HT1080 (cell line): ENCODE measurements at places on chromosomes 7 and 10.
A peak's percentile ranks its signal among the peaks of the same experiment; 100 is the strongest.

DNA sequence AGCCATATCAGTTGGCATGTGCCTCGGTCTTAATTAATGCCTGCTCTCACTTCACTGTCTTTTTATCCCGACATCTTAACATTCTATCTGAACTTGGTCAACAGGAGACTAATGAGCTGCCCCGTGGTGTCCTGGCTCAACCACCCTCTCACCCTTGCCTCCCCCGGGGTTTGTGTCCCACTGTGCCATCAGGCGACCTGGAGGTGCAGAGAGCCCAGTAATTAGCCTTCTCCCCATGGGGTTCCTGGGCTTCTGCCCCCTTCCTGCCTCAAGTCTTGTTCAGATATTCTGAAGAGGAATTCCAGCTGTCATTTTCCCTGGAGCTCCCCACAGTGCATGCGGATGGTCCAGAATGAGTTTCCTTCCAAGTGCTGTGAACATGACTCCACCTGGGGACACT lies 10.1 kb upstream of the JAKMIP3 start:
- no peak for DNase-seq

DNA sequence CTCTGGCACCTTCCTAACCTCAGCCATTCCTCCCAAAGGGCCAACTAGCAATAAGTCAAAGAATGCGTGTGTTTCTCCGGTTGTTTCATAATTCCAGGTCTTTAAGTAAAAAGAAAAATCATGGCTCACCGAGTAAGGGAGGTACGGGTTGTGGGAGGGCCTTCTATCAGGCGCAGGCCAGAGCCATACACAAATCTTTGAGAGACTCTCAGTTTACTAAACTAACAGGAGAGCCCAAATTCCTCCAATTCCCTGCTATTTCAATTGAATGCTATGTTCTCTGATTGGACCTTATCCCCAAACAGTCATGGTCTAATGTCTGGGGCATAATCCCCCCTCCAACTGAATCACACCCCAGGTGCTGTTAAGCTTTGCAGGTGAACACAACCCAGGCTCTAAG lies 26.2 kb upstream of the SLF2 start:
- DNase-seq = no peak

DNA sequence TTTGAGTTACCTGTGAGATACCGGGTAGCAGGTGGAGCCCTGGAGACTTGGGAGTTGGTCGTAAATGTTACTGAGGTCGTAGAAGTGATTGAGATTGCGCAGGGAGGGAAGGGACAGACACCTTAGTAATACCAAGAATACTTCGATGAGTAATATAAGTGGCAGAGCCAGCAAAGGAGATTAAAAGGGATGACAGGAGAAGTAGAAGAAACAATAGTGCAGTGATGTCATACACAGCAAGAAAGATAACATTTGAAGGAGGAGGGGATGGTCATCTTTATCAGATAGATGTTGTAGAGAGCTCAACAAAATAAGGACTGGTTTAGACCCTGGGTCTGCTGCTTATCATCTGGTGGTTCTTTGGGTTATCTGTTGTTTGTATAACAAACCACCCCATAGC lies 5.0 kb downstream of the BCCIP start:
- no peak for DNase-seq

GRCh38 chr7:23544913-23545354 lies 13.2 kb upstream of the TRA2A start:
- peak; percentile 52 for DNase-seq

DNA sequence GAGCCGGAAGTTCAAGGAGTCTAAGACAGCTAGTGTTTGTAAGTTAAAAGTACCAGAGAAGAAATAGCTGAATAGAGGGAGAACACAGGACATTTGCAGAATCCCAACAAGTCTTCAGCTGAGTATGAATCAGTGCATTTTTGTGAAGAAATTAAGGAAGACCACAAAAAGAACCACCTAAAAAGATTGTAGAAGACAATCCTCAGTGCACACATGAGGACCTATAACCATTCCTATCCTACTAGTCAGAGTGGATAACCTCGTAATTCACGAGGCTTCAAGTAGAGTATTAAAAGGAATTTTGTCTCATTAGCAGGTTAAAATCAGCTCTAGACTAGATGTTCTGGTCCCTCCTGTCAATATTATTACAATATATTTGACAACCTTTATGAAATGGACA lies 295.4 kb upstream of the KAT6B start:
- no peak for DNase-seq

DNA sequence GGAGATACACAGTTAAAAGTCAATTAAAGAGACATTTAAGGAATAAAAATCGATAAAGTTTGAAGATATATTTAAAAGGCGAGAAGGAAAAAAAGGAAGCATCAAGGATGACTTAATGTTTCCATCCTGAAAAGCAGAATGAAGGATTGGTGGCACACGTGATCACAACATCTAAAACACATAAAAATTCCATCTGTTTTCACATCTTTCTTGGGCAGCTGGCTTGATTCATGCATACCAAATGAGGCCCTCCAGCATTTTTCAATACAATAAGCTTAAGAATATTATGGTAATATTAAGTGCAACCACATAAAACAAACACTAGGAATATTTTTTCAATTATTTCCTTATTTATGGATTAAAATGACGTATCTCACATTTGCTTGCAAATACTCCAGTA lies 112.6 kb downstream of the TPK1 start:
- no peak for DNase-seq

GRCh38 chr10:55786461-55787050 lies 574.5 kb downstream of the ZWINT start:
- DNase-seq = no peak

GRCh38 chr10:101816913-101817336 lies 1.3 kb downstream of the OGA start:
- DNase-seq = no peak

- DNase-seq = no peak
Measured at GRCh38 chr10:70479165-70479581, 606 bp downstream of the PALD1 start.

DNA sequence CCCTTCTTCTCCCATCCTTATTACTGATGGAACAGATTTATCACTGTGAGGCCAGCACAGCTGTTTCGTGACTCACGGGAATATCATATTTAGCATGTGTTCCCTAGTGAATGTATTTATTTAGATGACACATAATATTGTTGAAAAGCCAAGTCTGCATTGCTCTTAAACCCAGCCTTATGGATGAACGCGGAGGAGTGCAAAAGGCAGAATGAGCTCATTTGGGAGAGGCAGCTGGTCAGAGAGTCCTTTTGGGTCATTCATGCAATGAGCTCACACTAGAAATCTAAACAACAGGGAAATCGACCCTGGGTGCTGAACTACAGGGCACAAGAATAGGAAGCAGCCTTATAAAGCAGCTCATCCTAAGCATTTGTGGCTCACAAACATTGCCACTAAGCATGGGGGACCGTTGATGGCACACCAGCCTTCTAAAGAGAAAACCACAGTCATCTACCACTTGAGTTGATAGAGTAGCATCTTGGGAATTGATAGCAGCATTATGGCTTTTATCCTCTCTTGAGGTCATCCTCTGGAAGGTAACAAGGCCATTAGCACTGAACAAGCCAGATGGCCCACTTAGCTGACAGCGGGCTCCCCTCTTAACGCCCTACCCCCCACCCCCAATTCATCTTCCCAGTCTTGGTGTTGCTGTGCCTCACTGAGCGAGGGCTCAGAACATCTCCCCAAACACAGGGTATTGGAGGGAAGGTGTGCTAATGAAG lies 32.9 kb upstream of the SDK1 start:
- peak; percentile 81 for DNase-seq

DNA sequence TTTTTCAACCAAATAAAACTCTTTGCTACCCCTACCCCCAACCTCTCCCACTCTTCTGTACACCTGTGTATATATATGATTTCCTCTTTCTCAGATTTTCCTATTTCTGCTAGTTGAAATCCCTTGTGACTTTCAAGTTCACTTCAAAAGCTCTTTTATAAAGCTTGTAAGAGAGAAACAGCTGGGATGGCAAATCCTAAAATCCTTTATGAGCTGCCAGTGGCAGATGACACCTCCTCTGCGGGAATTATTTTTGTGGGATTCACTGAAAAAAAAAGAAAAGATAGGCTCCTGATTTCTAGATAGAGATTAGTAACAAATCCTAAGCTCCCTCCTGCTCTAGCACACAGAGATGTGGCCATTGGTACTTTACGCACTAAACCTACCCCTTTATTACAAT lies 92.9 kb downstream of the AHR start:
- DNase-seq = no peak

GRCh38 chr10:10128387-10128786 lies 889.3 kb upstream of the CELF2 start:
- peak; percentile 35 for DNase-seq

GRCh38 chr10:130190737-130191115 lies 54.5 kb downstream of the GLRX3 start:
- no peak for DNase-seq

DNA sequence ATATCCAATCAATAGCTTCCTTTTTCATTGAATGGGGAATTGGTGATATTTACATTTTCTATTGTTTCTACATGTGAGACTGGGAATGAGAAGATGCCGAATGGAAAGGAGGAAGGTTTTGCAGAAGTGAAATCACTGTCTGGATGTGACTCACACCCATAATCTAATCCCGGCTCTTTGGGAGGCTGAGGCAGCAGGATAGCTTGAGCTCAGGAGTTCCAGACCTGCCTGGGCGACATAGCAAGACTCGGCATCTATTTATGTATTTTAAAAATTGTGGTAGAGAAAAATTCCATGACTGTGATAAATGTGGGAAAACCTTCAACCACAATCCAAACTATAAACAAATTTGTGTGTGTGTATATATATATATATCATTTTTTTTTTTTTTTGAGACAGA lies 10.9 kb upstream of the FIS1 start:
- DNase-seq = no peak

- no peak for DNase-seq
Measured at GRCh38 chr10:6574664-6575176, 5.4 kb downstream of the PRKCQ start.

- no peak for DNase-seq
Measured at GRCh38 chr10:12381536-12382156, 32.3 kb downstream of the CAMK1D start.

- DNase-seq = no peak
Measured at GRCh38 chr7:87506246-87507180, 31.0 kb upstream of the ABCB4 start.

DNA sequence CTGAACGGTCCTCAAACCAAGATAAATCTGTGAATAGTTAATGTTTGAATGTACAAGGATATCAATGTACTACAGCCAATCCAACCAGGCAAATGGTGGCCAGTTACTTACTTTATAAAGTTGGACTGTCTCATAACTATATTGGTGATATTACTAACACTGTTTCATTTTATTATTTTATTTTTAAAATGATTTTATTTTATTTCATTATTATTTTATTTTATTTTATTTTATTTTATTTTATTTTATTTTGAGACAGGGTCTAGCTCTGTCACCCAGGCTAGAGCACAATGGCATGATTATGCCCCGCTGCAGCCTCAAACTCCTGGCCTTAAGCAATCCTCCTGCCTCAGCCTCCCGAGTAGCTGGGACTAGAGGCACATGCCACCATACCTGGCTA lies 6.8 kb downstream of the IL15RA start:
- no peak for DNase-seq

DNA sequence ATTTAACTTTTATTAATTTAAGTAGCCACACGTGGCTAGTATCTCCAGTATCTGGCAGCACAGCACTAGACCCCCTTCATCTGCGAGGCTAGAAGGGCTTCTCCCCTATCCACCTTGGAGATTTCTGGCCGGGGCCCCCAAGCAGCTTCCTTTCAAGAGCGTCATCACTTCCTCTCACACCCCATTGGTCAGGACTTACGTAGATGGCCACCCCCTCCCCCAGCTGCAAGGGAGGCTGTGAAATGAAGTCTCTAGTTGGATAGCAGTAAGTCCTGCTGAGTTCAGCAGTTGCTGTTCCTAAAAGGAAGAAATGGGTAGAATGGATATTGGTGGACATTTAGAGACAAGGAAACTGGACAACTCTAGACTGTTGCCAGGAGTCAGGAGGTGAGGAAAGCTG lies 33.8 kb upstream of the COMTD1 start:
- DNase-seq = peak; percentile 20

DNA sequence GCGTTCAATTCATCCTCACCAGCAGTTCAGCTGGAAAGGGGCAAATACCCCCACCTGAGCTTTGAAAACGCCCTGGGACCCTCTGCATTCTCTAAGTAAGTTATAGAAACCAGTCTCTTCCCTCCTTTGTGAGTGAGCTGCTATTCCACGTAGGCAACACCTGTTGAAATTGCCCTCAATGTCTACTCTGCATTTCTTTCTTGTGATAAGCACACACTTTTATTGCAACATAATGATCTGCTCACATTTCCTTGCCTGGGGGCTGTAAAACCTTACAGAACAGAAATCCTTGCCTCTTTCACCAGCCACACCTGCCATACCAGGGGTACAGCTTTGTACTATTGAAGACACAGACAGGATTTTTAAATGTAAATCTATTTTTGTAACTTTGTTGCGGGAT lies 155.8 kb upstream of the LANCL2 start:
- DNase-seq = no peak

DNA sequence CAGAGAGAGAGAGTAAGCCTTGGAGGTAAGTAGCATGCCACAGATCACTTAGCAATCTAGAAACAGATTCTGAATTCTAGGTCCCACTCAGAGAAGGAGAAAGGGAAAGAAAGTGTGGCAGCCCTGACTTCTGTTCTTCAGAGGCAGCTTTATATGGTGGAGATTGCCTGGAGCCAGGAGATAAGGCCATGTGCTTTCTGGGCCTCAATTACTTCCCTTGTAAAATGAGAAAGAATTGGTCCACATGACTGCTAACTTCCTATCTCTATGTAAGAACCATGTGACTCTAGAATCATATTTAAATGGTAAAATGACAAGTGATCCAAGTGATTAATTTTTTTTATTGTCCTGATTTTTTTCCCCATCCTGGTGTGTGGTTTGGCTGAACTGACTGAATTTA lies 64.1 kb downstream of the HHEX start:
- DNase-seq = no peak

DNA sequence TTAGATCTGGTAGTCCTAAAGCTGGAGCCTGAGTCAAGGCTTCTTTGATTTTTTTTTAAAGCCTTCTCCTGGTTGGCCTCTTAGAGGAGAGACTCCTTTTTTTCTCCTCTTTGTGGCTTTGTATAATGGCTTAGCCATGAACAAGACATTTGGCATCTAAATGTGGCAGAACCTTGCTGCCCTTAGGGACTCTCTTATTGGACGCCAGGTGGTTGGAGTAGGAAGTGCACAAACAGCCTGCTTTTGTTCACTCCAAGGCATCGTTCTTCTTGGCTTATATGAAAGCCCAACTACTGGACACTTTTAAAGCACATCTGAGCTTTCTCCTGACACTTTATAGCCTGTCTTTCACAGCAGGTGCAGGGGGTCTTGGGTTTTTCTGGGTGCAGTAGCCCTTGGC lies 25.0 kb downstream of the ZPBP start:
- peak; percentile 25 for DNase-seq

- DNase-seq = no peak
Measured at GRCh38 chr10:45640941-45641340, 31.6 kb downstream of the ZFAND4 start.

GRCh38 chr7:216360-217300 lies 24.3 kb downstream of the FAM20C start:
- DNase-seq = no peak

DNA sequence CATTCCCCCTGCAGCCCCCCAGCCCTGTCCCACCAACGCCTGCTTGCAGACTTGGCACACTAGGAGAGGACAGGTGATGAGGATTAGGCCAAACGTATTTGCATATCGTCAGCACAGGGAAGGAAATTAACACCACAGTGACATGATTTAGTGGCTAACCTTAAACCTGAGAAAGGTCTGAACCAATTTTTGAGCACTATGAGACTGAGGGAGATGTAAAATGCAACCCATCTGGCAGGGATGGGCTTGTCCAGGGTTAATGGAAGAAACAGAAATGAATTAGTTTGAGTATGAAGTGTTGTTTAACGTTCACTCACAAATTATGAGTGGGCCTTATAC lies 183.6 kb downstream of the TAX1BP1 start:
- no peak for DNase-seq
